Myocyte (in vitro differentiated cells): ENCODE measurements at places on chromosomes 7 and 10.
A peak's percentile ranks its signal among the peaks of the same experiment; 100 is the strongest.

- peak; percentile 26 for DNase-seq
Measured at GRCh38 chr10:51000164-51000563, 74.1 kb upstream of the PRKG1 start.

DNA sequence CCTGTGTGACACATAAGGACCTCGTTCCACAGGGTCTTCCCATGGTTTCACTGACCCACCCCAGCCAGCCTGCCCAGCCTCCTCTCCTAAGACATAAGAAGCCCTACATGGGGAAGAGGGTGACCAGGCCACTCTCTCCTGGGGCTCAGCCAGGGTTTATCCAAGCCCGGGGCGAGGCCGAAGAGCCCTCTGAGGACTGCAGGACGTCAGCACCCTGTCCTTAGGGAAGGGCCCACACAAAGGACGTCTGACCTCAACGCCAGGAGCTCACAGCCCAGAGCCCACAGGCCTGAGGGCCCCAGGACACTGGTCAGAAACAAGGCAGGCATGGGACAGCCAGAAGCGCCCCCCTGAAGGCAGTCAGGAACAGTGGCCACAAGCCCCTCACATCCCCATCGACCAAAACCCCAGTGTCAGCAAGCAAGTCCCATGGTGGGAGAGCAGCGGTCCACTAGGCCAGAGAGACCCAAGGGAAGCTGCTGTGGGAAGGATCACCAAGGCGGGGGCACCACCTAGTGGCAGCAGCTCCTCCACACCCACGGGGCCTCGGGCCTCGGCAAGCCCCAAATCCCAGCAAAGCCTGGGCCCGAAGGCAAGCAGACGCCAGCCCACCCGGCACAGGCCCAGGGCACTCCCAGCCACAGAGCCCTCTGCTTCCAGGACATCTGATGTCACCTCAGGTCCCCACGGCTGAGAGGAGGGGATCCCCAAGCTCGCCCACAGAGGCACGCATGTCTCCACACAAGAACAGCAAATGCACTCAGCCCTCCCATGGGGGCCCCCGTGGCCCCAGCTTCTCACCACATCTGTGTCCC, 23.4 kb downstream of the MAD1L1 start:
- DNase-seq, result peak; percentile 77

- peak; percentile 39 for DNase-seq
Measured at GRCh38 chr10:88289342-88289741, 293.8 kb downstream of the RNLS start.

- no peak for DNase-seq
Measured at GRCh38 chr7:159016591-159016990, 128.1 kb downstream of the VIPR2 start.

GRCh38 chr7:55565681-55566080, 6.6 kb downstream of the VOPP1 start:
- no peak for DNase-seq

- peak; percentile 86 for DNase-seq
Measured at GRCh38 chr7:70752794-70753241, 379.1 kb upstream of the GALNT17 start.

DNA sequence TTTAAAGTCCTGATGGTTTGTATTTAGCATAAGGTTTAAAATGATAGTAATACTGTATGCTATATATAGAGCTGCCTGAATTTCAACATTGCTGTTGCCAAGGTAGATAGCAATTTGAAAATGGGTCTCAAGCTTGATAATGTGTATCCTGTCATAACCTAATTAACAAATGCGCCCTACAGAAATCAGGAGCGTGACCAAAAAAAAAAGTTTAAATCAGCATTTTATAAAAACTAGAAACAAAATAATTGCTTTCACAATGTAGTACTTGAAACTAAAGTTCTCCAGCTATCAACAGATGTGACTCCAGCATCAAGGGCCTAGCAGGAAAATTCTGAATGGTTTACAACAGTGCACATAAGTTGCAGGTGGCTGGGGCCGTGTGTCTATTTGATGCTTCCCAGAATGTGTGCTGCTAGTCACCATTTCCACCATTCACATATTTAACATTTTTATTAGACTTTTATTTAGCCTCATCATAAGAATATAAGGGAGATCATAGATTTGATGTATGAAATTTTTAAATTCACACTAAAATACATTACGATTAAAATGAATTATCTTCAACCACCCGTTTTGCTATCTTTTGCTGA, 14.1 kb downstream of the FXYD4 start:
- no peak for DNase-seq

DNA sequence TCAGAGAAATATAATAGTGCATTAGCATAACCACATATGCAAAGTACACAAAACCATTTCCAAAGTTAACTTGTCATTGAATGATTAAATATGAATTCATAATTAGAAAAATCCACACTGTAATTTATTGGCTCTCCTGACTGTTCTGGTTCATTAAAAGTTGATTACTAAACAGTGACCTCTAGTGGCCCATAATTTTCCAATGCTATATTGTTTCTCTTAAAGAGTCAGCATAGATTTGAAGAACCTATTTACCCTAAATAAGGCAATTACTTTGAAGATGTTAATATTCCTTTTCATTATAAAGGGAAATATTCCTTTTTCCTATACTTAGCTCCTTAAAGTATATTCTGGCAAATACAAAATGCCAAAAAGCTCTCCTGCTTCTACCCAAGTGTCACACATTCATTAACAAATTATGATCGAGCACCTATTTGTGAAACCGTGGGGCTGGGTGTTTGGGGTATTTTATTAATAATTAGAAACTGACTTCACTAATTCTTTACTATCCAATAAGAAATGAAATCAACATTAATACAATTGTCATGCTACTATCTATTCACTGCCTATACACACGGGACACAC, 86.2 kb downstream of the HIBADH start:
- DNase-seq, result peak; percentile 71

DNA sequence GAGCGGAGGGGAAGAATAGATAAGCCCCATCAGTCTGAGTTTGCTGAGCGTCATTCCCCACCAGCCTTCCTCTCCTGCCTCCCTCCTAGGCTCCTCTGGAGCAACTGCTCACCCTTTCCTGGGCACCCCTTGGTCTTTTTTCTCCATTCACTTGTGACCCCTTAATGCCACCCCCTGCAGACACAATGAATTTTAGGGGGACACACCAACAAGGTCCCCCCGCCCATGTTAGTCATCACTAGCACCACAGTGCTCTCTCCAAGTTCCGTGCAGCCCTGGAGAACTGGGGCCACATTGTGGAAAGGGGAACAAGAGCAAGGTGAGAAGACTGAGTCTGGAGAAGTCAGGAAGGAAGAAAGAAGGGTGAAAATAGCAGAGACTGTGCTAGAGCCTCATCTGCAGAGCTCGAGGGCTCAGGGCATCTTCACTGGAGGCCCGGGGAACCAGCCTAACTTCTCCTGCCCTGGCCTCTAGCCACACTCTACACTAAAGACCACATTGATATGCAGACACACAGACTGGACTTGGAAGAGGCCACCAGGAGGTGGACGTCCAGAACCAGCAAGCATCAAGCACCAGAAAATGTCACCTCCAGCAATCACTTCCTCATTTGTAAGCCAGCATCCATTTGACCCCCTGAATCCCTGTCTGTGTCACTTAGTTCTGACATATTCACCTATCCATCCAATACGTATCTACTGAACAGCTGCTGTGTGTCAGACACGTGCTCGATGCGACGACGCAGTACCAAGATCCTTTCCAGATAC, 17.5 kb downstream of the RGR start:
- DNase-seq, result no peak

DNA sequence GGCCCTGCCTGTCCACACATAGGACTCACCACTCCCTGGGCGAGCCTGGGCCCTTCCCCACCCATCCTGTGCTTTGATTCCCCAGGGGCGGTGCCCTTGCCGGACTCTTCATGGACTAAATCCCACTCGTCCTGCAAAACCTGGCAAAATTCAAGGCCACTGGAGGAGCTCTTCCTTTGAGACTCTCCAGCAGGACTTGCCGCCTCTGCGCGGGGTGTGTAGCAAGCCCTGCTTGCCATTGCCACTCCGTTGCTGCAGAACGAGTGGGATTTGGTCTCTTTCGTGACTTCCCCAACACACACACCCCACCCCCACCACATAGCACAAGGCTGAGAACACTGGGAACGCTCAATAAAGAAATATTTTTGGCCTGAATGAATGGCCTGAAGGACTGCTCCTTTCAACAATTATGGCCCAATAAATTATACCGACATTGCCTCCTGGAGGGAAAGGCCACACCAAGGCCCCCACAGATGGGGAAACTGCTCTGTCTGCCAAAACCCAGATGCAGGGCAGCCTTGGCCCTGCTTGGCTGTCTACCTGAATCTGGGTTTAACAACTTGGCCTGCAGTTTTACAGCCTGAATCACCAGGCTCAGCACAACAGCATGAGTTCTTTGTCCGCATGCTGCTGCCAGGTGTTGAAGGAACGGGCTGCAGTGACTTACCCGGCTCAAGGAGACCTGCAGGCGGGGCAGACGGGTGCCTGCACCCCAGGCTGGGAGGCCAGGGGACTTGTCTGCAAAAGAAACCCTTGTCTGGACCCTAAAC, 72.8 kb upstream of the KAT6B start:
- no peak for DNase-seq

DNA sequence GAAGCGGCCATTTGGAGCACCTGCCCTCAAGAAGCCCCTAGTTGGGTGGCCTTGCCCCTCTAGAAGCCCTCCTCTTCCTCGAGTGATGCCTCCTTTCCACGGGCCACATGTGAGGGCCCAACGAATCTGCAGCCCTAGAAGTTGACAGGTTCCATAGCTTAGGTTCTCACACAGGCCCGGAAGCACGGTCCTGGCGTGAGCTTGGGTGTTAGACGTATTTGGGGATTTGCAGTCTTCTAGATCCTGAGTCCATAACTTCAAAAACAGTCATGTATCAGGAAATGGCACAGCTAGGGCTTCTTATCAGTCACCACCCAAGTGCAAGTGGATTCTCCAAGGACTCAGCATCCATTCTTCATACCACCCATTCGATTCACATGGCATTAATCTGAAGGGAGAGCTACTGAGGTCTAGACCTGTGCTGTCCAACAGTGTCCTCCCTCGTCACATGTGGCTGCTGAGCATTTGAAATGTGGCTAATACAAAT, 477 bp upstream of the FBXW4 start:
- no peak for DNase-seq

GRCh38 chr7:44149571-44150465, 8.7 kb upstream of the MYL7 start:
- peak; percentile 46 for DNase-seq

DNA sequence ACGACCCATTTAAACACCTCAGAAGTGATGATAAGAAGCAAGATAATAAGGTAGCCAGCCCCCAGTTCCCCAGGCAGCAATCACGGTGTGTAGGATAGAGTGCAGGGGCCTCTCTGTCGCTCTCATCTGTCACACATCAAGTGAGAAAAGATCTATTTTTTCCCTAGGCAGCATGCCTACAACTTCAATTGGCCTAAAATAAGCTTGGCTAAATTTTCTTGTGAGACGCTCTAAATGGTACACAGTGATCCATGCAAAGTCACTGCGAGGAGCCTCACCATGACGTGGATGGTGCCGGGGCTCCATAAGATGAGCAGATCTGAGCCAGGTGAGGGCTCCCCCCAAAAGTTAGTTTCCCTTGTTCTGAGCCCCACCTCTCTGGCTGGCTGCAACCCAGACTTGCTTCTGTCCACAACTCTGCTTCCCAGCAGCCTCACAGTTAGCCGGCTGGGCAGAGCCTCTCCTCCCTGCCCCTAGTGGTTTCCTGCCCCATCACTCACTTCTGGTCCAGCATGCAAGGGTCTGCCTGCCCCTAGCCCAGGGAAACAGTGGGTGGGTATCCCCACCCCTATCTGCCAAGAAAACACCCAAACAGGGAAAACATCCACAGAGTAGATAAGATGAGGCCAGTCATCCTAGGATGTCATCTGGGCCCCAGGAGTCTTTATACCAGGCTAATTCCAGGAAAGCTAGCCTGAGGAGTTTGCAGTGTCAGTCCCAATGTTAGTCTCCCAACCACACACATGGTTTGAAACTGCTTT, 342.1 kb downstream of the GRID1 start:
- no peak for DNase-seq

DNA sequence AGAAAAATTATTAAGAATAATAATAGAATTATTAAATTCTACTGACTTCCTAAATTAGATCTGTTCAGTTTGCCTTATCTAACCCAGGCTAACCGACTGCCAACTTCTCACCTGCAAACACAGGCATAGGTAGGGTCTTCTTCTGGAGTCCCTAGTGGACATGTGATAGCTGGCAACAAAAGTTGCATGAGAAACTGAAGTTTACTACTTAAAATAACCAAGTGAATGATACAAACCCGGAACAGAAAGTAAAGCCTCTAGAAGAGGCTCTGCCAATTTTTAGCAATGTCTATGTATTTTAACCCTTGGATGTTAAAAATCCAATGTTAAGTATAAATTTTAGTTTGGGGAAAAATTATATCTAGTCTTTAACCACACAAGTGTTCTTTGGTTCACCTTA, 37.6 kb downstream of the NDUFB2 start:
- no peak for DNase-seq

- DNase-seq, result peak; percentile 54
Measured at GRCh38 chr7:1090686-1091643, 3.1 kb downstream of the GPER1 start.

DNA sequence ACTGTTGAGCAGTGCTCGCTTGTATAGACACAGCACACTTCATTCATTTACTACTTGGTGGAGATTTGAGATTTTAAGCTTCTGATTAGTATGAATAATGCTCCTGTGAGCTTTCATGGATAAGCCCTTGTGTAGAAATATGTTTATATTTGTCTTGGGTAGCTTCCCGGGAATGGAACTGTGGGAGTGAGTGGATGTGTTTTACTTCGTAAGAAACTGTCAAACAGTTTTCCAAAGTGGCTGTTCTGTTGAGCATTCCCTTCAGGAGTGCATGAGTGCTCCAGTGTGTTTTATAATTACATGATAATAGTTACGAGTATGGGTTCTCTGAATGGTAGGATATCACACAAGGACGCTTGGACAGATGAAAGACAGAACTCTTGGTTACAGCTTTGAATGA, 49.4 kb downstream of the VWC2 start:
- DNase-seq, result no peak

GRCh38 chr7:130279906-130280305, 13.1 kb upstream of the CPA4 start:
- no peak for DNase-seq

DNA sequence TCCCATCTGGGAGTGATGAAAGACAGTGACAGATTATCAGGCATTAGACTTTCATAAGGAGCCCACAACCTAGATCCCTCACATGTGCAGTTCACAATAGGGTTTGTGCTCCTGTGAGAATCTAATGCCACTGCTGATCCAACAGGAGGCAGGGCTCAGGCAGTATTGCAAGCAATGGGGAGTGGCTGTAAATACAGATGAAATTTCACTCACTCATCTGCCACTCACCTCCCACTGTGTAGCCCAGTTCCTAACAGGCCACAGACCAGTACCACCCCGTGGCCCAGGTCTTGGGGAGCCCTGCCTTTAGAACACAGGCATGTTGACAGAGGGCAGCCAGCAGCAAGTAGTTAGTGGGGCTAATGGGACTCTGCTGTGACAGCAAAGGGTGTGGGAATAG, 137.3 kb upstream of the NANOS1 start:
- no peak for DNase-seq

- no peak for DNase-seq
Measured at GRCh38 chr7:133668296-133669060, 415.6 kb downstream of the EXOC4 start.
